ENCODE measurements at places on chromosomes 4 and X. TPM values are rescaled to one million over a fixed set of nuclear protein-coding genes. Genes with fewer than 3 reads are reported as not detected.

DNA sequence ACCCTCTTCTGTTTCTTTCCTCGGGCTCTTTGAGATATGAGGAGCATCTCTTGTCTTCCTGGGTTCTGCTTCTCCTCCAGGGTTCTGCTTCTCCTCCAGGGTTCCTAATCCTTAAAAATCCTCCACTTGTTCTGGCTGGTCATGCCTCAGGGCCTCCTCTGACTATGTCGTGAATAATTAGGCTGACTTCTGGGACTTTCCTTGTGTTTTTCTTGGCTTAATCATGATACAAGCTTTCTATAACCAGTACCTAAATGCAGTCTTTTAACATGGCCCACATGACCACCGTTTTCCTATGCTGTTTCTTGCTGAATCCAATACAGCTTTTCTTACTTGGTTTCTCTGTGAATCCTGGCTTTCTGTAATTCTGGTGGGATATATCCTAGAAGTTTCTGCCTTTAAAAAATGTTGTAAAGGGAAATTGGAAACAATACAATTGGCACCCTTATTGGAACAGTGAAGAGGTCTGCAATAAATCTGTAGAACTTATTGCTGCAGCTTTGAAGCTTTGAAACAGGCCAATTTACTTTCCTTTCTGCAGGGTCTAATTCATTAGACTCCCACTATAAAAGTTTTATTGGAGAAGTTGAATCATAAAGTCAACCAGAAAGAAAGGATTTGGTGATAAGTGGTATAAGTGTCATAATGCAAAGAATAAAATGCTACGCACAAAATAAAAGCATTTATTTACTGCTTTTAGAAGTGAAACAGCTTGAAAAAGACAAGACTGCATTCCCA is 213.1 kb downstream of the UGT8 start:
- no peak for DNase-seq

DNA sequence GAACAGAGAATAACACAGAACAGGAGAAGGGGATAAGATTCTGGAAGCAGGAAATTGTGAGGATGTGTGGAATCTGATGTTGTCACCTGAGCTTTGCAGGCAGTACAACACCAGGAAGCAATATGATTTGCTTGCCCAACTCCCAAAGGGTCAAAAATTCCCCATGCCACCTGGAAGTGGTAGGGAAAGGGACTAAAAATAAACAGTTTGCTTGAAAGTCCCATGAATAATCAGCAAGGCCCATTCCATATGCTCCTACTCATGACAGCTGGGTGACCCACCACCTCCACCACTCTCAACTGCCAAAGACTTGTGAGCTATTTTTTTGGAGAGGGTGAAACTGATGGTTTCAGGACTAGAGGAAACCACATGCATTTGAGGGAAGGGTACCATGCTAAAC is 168.4 kb downstream of the KCNIP4 start:
- no peak for DNase-seq

DNA sequence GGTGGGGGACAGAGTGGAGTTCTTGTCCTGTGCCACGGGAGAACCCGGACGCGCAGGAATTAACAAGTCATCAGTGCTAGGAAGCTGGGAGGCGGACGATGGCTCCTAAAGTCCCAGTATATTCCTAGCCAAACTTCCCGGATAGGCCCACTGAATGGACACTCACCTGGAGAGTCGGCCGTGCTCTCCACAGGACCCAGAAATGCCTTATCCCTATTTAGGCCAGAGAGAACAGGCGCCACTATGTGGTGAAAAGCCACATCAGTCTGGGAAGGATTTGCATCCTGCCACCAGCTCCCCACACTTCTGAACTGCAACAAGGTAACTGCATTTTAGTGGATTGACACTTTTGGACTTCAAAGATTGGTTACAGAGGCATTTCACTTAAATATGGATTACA is 1.1 kb downstream of the CFAP299 start:
- DNase-seq, result peak; percentile 35

BCORL1 gene
- total RNA-seq, result 10.7 TPM

DNA sequence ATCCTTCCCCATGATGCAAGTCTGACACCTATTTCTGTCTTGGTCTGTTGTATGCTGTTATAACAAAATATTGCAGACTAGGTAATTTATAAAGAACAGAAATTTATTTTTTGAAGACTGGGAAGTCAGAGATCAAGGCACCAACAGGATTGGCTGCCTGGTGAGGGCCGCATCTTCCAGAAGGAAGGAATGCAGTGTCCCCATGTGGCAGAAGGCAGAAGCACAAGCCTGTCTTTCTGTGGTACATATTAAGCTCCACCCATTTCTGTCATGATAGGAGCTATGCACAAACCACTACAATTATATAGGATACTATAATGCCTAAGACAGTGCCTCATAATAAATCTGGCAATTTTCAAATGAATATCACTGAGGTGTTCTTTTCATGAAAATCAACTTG is 502.3 kb upstream of the DIAPH2 start:
- DNase-seq, result peak; percentile 61

DNA sequence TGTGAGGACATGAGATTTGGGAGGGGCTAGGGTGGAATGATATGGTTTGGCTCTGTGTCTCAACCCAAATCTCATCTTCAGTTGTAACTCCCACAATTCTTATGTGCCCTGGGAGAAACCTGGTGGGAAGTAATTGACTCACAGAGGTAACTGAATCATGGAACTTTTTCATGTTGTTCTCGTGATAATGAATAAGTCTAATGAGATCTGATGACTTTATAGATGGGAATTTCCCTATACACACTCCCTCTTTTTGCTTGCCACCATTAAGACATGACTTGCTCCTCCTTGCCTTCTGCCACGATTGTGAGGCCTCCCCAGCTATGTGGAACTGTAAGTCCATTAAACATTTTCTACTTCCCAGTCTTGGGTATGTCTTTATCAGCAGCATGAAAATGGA is 253.2 kb upstream of the GK2 start:
- no peak for DNase-seq

DNA sequence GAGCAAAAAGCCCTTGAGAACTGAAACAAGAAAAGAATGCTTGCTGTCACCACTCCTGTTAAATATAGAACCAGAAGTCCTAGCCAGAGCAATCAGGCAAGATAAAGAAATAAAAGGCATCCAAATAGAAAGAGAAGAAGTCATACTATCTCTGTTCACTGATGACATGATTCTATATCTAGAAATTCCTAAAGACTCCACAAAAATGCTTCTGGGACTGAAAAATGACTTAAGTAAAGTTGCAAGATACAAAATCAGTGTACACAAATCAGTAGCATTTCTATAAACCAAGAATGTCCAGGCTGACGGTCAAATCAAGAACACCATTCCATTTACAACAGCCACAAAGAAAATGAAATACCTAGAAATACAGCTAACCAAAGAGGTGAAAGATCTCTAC is 552.7 kb upstream of the SLIT2 start:
- no peak for DNase-seq

DNA sequence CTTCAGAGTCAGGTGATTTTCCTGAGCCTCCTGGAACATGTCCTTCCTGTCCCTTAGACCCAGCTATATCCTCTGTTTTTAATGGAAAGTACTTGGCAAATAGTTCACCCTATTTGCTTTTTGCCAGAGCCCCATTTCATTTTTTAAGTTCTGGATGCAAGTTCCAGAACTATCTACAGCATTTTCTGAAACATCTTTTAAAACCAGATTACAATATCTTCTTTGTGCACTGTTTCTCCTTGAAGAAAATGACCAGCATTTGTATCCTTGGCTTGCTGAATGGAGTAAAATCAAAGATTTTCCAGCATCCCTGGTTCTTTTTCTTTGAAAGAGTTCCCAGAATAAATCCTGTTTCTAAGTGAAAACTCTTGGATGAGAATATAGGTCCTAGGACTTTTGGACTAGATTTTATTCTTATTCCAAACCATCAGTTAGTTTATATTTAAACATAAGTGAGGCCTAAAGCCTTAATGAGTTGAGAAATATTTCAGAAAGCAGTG is 224.3 kb downstream of the ANK2 start:
- DNase-seq, result no peak

GRCh38 chr4:65589331-65589730 is 81.0 kb downstream of the EPHA5 start:
- no peak for DNase-seq

DNA sequence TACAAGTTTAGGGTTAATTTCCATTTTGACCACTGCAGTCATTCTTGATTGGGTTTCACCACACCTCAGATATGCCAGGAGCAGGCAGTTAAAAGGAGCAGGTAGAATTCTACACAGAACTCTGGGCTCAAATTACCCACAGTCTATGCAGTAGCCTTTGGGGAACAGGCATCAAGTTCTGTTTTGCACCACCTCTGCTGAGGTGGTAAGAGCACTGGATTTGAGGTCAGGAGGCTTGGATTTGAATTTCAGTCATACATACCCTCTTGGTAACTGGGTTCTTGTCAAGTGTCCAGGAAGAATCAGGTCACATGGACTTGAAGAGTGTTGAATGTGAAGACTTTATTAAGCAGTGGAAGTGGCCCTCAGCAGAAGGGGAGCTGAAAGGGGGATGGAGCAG is 40.4 kb upstream of the PGK1 start:
- no peak for DNase-seq

DNA sequence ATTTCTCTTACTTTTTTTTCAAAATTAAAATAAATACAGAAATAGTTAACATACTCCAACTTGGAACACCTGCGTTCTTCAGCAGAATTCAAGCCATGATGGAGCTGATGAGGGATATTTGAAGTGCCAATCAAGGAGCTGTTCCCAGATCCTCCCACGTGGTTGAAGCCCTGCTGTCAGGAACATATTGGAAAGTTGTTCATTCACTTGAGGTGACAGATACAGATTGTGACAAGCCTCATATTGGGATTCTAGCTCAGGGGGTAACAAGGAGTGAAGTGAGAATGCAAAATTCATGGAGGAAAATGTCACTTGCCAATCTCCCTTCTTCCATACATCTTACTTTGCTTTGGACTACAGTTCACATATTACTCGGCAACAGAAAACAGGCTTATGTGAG is 2670.8 kb downstream of the PCDH7 start:
- DNase-seq, result no peak

RHOXF2 gene
- not detected for total RNA-seq

ZNF674 gene
- 1.8 TPM for total RNA-seq

SMIM10 gene
- total RNA-seq, result 2.4 TPM

GRCh38 chr4:119138046-119138445 is 2.4 kb downstream of the MYOZ2 start:
- peak; percentile 79 for DNase-seq

DNA sequence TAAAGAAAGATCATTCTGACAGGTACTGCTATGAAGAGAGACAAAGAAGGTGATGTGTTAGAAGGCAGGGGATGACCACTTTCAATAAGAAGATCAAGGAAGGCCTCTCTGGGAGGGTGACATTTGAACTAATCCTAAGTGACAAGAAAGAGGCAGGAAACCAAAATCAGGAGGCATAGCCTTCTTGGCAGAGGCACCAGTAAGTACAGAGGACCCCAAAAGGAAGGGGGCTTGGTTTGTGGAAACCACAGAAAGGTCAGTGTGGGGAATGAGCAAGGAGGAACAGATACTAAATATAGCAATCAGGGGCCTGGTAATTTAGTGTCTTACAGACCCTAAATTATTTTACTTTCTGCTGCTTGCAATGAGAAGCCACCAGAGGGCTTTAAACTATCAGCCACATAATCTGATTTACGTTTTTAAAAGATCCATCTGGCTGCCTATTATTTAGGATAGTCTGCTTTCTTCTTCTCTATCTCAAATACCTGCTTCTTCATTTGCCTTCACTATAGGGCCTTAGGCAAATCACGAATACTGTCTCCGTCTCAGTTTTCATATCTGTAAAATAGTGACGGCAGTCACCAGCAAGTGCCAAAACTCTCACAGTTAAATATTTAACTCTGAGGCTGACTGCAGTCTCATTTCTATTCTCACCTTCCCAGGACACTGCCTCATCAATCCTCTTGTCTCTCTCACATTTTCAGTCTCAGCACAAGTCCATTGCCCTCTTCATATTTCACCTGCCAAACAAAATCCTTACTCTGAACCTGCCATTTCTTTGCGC is 16.7 kb downstream of the NR3C2 start:
- no peak for DNase-seq

DNA sequence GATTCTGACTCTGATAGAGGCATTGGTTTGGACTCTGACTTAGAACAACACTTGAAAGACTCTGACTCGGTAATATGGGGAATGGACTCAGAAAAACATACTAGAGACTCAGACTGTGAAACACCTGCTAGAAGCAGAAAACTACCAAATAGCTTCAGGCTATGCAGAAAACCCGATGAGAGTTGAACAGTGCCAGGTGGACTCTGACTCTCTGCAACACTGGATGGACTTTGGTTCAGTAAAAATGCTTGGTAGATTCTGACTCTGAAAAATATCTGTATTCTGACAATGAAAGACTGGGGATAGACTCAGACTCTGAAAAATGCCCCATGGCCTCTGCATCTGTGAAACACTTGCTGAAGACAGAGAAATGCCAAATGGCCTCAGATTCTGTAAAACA is 215.1 kb upstream of the HDX start:
- DNase-seq, result no peak

DNA sequence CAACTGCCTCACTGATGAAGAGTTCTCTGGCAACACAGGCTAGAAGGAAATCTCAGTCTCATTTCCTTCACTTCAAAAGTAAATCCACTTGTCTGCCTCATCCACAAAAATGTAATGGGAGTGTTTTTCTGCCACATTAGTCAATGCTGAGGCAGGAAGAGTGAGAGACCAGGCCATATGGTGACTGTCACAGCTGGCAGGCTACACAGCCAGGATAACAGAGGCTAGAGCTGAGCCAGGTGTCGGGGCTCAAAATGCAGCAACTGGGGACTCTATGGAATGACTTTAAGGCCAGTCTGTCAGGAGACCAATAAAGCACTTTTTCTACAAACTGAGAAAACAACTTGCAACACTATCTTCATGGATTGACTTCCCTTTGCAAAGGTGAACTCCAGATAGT is 204.2 kb downstream of the GPC3 start:
- DNase-seq, result no peak

- peak; percentile 54 for DNase-seq
Observed at GRCh38 chr4:154503598-154503997, 12.0 kb upstream of the DCHS2 start.

- DNase-seq, result peak; percentile 83
Observed at GRCh38 chr4:184448821-184449220, 25.5 kb downstream of the IRF2 start.

GRCh38 chr4:55545151-55545550 is 1.6 kb downstream of the CLOCK start:
- peak; percentile 15 for DNase-seq

GRCh38 chrX:31593353-31593752 is 521.5 kb upstream of the FTHL17 start:
- no peak for DNase-seq

CT55 gene
- total RNA-seq, result not detected

- DNase-seq, result no peak
Observed at GRCh38 chr4:96767815-96768480, 928.1 kb downstream of the PDHA2 start.
